ENCODE measurements at places on chromosomes 13 and 19.

DNA sequence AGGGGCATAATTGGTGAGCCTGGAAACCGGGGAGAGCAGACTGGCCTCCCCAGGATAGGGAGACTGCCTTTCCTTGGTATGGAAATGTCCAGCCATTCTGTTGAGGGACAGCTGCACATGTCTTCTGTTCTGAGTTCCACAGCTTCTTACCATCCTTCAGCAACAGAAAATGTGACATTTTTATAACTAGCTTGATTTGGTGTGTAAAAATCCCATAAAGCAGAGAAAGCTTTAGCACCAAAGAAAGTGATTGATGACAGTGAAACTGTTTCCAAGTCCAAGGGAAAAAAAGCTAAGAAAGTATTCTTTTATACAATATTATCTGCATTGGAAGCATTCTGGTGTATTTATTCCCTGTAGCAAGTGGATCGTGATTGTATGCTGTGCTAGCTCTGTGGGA lies 61.9 kb downstream of the DHRS12 start:
- no peak for DNase-seq

DNA sequence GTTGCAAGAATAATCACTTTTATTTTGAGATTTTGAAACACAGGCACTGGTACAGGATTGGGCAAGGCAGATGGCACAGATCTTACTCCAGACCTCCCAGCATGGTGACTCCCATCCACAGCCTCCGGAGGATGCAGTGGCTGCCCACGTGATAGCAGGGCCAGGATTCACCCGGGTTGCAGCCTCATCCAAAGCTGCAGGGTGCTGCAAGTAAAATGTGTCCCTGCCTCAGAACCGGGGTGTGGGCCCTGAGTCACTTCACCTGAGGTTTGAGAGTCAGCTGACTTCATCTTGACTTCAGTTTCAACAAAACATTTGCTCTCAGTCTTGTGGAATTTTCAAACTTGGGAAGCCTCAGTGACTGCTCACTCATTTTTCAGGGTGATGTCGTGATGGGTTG lies 201.9 kb downstream of the FGF9 start:
- no peak for DNase-seq

DNA sequence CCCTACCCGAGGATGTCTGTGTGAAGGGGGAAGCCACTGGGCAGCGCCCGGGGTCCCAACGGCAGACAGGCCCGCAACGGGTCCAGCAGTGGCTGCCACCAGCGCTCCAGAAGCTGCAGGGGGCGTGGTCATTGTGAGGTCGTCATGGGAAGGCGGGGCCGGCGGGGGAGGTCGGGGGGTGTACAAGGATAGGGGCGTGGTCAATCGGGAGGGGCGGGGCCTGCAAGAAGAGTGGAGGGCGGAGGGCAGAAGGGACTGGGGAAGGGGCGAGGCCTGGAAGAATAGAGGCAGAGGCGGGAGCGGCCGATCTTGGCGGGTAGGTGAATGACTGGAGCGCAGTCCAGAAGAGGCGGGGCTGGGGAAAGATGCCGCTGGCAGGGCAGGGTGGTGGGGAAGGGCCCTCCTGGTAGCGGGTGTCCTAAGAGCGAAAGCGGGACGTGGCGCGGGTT lies 4.4 kb downstream of the FUZ start:
- peak; percentile 88 for DNase-seq

DNA sequence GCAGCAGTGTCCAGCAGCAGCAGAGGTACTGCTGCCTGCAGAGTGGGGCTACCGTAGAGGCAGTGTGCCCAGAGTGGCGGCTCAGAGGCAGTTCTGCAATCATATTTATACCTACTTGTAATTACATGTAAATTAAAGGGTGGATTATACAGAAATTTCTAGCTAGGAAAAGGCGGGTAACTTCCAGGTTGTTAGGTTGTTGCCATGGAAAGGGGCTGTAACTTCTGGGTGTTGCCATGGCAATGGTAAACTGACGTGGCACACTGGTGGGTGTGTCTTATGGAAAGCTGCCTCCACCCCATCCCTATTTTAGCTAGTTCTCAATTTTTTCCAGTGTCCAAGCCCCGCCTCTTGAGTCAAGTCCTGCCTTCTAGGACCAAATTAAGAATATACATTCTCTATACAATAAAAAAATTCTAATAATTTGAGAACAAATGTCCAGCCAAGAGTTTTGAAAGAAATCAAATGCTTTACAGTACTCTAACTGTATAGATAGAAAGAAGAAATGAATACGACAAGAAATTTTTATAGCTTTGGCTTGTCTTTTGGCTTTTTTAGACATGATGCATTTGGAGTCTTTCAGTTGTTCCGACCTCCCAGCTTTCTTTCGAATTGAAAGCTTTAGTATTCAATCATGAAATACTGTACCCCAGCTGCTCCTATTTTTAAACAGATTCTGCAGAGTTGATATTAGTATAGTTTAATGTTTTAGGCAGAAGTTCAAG lies 816.6 kb downstream of the DIAPH3 start:
- DNase-seq: no peak

GRCh38 chr13:88622362-88622973 lies 951.3 kb downstream of the SLITRK5 start:
- DNase-seq: no peak

- no peak for DNase-seq
Measured at GRCh38 chr13:92825938-92826596, 400.5 kb upstream of the GPC6 start.

- peak; percentile 81 for DNase-seq
Measured at GRCh38 chr19:11530432-11530831, 1.5 kb upstream of the ECSIT start.

DNA sequence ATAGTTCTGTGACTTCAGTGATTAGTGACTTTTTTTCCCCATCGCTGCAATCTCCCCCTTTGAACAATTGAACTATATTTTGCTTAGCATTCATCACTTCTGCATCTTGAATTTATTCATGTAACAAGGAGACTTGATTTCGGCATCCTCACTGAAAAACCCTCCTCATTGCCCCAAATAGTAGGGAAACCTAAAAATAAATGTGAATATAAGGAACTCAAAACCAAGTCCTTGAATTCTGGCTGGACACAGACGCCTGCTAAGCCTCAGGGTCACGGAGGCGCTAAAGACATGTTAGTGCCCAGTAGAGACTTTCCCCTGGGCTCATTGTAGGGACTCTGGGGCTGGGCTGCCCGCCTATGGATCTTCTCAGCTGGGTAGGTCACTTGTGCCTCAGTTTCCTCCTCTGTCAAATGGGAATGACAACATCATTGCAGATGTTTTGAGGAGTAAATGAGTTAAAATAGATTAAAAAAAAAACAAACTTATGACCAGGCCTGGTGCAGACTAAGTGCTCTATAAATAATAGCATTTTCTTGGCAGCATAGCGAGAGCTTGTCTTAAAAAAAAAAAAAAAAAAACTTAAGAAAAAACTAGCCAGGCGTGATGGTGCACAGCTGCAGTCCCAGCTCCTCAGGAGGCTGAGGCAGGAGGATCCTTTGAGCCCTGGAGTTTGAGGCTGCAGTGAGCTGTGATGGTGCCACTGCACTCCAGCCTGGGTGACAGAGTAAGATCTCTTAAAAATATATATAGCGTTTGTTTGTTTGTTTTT lies 1.8 kb upstream of the ADGRE5 start:
- peak; percentile 51 for DNase-seq

DNA sequence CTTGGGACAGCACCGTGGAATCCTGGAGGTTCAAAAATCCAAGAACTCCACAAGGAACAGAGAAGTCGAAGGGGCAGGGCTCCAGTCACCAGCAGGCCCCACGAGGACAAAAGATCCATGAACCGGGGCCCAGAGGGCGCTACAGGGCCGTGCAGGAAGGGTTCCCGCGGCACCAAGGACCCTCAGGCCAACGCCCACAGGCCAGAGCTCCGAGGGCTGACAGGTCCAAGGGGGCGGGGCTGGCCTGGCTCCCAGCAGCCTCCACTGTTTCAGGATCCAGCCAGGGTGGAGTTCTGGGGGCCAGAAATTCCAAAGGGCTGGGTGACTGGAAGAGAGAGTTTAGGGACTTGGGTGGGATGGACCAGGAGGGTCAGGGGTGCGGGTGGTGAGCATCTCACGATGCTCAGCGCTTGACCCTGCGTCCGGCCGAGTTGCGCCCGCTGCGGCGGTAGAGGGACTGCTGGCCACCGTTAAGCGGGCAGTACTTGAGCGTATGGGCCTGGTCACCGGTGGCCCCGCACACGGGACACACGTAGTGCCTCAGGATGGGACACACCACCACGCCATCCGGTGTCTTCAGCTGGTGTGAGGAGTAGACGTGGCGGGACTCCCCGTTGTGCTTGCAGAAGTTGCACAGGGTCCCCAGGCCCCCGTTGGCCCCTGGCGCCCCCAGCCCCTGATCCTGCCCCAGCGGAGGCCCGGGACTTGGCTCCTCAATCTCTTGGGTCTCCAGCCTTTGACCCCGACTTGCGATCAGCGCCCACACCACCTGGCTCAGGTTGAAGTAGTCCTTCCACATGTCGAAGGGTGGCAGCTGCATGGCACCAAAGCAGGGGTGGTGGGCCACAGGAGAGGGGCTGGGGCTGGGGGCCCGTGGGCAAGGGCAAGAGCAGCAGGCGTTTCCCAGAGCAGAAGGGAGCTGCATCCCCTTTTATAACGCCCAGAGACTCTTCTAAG lies at the start of gene NANOS2:
NANOS2 (minus strand) TSS at position 905 of the 957 bp plus-strand sequence; CDS start at position 820, 85 bp downstream.
- peak; percentile 29 for DNase-seq

- DNase-seq: peak; percentile 10
Measured at GRCh38 chr19:29845574-29846176, 33.9 kb downstream of the CCNE1 start.

GRCh38 chr13:86846501-86846900 lies 824.7 kb upstream of the SLITRK5 start:
- DNase-seq: no peak

DNA sequence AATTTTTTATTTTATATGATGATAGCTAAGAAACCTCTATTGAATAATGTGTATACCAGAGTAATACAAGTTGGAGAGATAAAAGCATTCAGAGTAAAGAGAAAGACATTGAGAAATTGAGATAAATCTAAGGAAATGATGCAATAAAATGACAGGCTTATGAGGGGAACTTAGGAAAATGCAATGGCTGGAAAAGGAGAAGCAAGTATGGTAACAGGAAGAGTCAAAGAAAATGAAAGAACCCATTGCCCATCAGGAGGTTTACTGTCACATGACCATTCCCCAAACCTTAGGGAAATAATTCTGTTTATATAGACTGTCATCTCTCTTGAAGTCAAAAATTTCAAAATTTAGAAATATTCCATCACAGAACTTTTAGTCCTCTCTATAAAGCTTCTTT lies 808.0 kb upstream of the PRR20A start:
- DNase-seq: no peak

GRCh38 chr19:1449467-1450442 lies at the start of gene APC2:
APC2 (plus strand) TSS chr19:1450121; CDS start chr19:1453002, 2,881 bp downstream.
- DNase-seq: peak; percentile 75

- no peak for DNase-seq
Measured at GRCh38 chr13:73742982-73743381, 391.2 kb downstream of the KLF12 start.

GRCh38 chr19:29873024-29873800 lies 61.4 kb downstream of the CCNE1 start:
- peak; percentile 57 for DNase-seq

DNA sequence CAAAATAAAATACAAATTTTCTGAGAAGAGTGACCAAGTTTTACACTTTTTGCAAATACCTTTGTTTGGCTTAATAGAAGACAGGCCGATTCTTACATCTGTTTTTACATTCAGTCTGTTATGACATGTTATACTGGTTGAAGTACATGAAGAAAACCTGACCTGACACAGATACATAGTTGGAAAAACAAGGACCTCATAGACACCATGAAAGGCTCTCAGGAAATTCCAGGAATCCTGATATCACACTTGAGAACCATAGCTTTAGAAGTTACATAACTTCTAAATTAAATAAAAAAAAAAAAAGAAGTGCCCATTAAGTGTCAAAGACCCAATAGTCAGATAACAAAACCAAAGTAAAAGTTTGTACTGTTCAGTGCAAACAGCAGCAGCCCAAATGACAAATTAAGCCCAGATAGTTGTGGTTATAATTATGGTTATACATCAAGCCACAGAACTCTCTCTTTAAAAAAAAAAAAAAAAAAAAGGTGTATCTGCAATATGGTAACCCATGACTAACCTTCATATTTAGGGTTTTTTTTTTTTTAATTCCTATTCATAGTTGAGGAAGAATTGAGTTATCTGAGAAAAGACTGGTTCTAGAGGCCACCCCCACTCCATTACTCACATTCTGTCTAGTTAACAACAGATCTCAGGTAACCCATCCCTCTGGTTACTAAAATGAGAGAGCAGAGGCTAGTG lies 19.8 kb downstream of the RBM26 start:
- DNase-seq: no peak

DNA sequence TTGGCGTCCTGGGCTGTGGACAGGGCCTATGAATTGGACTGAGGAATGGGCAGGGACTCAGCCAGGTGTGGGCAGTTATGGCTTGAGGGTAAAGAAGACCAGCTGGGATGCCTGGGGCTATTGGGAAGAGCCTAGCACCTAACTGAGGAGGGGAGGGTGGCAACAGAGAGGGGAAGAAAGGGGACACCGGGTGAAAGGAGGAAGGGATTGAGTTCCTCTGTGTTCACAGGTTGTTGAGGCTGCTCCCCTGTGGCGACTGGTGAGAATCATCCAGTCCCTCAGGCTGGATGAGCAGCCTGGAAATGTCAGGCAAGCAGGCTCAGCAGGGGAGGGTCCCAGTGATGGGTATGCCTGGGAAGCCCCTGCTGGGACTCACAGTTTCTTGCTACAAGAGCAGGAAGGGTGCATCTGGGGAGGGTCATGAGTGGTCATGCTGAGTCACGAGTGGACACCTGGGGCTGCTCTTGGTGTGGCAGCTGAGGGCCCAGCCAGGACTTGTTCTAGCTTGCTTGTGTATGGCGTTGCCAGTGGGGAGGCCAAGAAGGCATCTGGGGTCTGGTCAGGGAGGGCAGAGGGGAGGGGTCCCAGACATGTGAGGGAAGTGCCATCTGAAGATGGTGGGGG lies 1.4 kb downstream of the ZNF324 start:
- no peak for DNase-seq

GRCh38 chr19:47430041-47430802 lies 10.9 kb upstream of the MEIS3 start:
- no peak for DNase-seq

GRCh38 chr19:33398361-33399060 lies 25.0 kb downstream of the CEBPG start:
- DNase-seq: no peak

DNA sequence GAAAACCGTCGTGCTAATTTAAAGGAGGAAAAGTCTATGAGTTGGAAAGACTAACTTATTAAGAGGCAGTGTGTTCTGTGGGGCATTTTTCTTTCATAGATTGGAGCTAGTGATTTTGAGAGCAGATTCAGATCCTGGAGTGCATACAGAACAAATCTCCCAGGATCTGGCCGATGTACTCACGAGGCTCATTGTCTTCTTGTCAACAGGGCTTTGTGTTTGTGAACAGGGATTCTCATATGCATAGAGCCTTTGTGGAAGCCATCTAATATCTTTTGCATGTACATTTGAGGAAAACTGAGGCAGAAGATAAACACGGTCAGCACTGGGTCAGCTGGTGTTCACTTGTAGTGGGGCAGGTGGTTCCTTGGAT lies 482.9 kb upstream of the TSHZ3 start:
- no peak for DNase-seq

GRCh38 chr19:7705387-7706187 lies 3.7 kb upstream of the FCER2 start:
- peak; percentile 71 for DNase-seq
